Stromal cell of bone marrow (primary cell): ENCODE measurements at places on chromosomes 1 and 21.

DNA sequence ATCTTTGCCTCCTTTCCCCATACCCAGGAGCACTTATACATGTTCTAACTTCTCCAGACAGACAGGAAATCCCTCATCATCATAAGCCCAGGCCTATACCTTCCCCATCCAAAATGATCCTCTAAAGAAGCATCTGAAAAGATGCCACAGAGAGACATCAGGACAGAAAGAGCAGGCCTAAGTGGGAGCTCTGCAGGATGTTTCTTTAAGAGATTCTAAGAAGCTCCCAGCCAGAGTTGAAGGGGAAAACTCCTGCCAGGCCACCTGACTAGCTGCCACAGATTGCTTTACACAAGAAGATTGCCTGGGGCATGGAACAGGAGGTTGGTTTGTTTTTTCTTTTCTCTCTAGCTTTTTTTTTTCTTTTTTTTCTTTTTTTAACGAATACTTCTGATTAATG lies 275.8 kb downstream of the VAV3 start:
- no peak for DNase-seq

DNA sequence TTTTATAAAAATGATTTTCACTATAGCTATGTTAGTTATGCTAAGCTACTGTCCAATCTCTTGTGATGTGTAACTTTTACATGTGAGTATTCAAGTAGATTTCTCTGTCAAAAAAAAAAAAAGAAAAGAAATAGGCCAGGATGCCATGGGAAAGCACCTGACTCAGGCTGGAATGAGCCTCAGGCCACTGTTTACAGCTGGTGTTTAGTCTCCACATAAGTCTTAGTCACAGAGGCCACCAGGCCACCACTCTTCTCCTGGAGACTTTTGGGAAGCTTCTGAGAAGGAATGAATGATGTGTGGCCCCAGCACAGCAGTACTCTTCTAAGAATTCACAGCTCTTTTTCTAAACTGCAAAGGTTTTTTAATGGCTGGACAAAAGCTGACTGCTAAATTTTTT lies 48.9 kb downstream of the CHML start:
- no peak for DNase-seq

GRCh38 chr21:46151989-46152926 lies 3.1 kb downstream of the FTCD start:
- no peak for DNase-seq

DNA sequence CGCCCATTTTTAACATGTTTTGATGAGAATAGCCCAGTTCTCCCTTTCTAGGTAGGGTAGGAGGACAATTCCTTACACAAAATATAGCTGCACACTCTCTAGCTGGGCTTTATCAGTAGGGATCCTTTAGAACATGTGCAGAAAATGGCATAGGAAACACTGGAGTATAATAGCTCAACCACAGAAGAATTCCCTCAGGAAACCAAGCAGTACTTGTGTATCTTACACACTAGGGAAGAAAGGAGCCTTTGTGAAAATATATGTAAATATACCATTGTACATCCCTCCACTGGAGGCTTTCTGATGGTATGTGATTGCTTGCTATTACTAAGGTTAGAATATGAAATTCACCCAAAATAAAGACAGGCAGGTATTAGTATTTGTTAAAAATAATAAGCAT lies 153.5 kb downstream of the LRRC40 start:
- no peak for DNase-seq

DNA sequence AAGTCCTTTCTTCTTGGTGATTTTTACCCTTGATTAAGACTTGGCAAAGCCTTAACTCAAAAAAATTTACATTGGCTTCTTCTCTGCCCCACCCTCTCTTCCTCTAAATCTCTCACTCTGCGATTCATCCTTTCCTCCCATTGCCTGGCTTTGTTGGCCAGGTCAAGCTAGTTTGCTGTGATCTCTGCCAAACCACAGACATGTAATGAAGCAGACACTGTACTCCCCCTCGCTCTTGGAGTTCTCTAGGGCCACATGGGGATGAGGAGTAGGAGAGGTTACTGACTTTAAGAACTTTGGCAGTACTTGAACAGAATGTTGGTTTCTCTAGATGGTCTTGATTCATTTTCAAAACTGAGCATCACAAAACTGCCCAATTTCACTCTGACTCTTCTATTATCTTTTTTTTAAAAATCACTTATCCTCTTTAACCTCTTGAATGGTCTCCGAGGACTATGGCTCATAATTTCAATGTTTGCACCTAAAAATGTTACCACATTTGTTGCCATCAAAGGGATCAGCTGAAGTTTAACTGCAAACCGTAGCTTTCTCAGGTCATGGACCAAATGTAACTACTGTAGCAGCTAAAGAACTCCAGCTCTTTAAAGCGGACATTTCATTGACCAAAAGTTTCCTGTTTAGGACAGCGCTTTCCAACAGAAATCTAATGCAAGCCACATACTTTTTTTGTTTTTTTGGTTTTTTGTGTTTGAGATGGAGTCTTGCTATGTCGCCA lies 62.7 kb upstream of the IPO9 start:
- DNase-seq: peak; percentile 99

- DNase-seq: no peak
These were observed 708 bp downstream of the PRDM2 start for GRCh38 chr1:13700521-13701270.

DNA sequence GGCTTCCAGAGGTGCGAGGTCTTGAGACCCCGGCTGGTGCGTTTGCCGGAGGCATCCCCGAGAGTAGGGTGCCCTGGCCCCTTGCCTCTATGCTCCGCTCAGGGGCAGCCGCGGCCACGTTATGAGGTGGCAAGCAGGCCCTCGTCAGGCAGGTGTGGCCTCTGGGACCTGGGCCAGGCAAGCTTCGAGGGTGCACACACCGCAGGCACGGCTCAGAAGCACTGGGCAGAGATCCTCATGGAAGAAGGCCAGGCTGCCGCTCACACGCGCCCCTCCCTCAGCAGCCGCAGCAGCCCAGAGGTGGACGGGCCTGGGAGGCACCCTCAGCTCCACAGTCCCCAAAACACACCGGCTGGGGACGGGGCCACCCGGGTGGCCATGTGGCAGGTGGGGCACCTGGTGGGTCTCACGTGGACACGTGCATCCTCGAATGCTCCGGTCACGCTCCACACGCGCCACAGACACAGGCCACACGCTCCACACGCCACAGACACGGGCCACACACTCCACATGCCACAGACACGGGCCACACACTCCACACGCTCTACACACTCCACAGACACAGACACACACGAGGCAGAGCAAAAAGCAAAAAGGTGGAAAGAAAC lies 6.5 kb downstream of the SDF4 start:
- DNase-seq: no peak

DNA sequence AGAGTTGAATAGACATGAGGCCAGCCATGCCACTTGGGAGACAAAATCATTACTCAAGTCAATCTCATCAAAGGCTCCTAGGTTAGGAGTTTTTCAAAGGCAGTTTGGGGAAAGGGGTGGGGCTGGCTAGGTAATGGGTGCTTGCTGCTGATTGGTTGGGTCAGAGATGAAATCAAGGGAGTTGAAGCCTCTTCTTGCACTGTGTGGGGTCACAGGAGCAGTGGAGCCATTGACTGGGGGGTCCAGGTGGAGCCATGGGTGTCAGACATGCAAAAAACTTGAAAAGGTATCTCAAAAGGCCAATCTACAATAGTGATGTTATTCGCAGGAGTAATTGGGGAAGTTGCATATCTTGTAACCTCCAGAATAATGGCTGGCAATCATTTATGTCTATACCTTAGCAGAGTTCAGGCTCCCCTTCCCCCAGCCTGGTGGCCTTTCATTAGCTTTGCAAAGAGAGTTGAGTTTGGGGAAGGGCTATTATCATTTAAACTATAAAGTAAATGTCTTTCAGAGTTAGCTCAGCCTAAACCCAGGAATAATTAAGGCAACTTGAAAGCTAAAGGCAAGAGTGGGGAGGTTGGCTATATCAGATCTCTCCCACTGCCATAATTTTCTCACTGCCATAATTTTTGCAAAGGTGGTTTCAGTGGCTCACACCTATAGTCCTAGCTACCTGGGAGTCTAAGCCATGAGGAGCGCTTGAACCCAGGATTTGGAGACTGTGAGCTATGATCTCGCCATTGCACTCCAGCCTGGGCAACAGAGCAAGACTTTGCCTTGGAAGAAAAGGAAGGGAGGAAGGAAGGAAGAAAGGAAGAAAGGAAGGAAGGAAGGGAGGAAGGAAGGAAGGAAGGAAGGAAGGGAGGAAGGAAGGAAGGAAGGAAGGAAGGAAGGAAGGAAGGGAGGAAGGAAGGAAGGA lies 7.8 kb upstream of the PINK1 start:
- no peak for DNase-seq

- DNase-seq: no peak
These were observed 144.8 kb upstream of the SLC35F3 start for GRCh38 chr1:233759665-233760064.

DNA sequence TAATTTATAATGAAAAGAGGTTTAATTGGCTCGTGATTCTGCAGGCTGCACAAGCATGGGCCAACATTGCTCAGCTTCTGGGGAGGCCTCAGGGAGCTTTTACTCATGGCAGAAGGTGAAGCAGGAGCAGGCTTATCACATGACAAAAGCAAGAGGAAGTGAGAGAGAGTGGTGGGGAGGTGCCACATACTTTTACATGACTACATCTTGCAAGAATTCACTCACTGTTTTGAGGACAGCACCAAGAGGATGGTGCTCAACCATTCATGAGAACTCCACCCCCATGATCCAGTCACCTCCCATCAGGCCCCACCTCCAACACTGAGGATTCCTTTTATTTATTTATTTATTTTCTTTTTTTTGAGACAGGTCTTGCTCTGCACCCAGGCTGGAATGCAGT lies 5.5 kb upstream of the PLEKHM2 start:
- no peak for DNase-seq

DNA sequence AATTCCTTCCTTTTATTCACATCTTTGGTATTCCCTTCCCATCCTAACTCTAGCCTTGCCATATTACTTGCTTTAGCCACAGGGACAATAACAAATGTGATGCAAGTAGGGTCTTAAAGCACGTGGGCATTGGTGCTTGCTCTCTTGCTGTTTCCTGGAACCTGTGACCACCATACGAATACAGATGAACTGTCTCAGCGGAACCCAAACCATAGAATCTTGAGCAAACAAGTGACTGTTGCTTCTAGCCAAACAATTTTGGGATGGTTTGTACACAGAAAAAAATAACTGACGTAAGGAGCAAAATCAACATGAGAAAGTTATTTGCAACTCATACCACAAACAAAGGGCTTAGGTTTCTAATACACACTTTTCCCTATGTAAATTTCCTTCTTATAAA lies 15.2 kb upstream of the VTCN1 start:
- DNase-seq: no peak

DNA sequence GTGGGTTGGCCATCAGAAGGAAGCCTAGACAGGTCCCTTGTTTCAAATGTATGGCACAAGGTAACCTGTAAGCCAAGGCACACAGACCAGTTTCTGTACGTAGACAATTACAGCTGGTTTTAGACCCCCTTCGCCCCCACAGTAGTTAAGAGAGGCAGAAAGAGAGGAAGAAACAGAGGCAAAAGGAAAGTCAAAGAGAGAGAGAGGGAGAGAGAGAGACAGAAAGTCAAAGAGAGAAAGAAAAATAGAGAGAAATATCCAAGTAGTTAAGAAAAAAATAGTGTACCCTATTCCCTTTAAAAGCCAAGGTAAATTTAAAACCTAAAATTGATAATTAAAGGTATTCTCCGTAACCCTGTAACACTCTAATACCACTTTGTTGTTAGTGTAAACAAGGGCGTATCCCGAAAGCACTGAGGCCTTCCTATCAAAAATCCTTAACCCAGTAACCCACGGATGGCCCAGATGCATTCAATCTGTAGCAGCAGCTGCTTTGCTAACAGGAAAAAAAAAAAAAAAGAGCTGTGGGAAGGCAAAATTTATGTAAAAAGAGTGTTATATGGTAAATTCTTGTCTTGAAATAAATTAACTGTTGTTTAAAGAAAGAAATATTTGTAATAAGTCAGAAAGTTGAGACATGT lies 49.4 kb downstream of the ADCY10 start:
- DNase-seq: no peak

DNA sequence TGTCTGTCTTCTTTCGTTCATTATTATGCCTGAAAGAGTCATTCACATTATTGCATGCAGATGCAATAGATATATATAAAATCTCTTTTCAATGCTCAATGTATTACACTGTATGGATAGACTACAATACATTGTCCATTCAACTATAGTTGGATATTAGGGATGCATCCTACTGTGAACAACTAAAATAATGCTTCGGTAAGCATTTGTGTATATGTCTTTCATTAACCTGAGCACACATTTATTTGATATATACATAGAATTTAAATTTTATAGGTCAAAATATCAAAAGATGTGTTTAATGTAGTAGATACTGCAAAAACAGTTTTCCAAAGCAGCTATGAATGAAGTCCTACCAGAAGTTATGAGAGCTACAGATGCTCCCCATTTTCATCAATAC lies 8.9 kb downstream of the PLD5 start:
- DNase-seq: no peak

DNA sequence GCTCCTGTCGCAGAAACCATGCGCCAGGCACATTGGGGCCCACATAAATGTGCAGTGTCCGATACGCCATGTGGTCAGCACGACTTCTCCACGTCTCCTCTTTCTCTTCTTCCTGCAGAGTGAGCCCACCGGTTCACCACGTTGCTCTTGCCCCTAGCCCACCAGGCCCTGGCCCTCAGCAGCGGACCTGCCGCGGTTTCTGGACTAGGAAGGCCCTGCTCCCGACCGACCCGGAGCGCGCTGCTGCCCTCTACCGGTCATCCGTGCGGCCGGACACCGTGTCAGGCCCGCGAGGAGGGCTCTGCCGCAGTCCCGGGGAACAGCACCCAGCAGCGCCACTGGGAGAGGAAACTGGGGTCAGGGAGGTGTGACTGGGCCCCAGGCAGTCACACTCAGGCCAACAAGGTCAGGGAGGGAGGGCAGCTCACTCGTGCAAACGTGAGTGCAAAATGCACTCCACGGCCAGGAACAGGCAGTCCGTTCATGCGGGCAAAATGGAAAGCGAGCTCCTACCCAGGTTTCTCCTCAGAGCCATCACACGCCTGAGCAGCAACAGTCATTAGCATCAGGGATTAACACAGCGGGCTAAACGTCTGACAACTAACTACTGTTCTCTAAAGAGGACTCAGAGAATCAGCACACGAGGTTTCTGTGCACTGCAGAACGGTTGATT lies 13.7 kb downstream of the TLR5 start:
- no peak for DNase-seq

DNA sequence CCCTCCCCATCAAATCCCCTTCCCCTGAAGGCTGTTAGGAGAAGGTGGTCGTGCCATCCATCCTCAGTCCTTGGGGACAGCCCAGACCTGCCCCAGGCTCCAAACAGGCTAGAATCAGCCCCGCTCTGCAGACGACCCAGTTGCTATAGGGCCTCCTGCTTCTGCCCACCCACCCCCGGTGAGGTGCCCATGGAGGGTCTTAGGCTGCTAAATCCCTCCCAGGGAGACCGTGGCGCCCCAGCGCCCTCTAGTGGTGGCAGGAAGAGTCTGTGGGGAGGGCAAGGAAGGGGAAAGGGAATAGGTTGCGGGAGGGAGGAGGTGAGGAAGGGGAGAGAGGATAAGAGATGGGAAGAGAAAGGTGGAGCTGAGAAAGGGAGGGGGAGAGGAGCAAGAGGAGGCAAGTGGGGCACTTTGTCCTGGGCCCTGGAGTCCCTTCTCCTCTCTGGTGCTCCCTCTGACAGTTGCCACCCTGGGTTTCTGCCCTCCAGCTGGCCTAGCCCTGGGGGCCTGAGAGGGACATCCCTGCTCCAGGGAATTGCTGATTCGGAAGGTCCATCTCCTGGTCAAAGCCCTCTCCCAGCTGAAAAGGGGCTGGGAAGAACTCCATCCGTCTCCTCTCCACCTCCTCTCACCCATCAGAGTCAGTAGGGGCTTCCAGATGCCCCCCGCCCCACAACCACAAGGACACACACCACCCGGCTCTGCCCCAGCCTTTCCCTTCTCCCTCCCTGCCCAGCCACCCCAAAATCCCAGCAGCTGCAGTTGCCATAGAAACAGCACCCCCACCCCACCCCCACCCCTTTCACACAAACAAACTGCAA lies 55.4 kb downstream of the CAMK2N1 start:
- DNase-seq: no peak
